ENCODE measurements at places on chromosomes 2 and 18.

DNA sequence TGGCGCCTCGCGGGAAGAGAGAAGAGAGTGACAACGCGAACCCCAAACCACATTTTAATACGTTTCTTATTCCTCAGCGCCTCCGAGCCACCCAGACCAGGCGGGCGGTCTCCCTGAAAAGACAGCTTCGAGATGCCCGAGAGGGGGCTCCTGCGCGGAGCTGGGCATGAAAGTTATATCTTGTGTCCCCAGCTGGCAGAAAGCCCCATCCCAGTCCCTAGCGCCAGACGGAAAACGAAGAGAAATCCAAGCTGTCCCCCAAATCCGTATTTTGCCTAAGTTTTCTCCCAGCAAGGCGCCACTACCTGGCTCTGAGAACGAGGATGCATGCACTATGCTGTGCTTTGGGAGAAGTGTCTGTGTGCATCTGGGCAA lies 797 bp downstream of the NXPH2 start:
- no peak for DNase-seq

GRCh38 chr18:3923750-3924149 lies 473.8 kb downstream of the TGIF1 start:
- no peak for DNase-seq

- no peak for DNase-seq
Measured at GRCh38 chr18:26656431-26656943, 108.1 kb upstream of the KCTD1 start.

DNA sequence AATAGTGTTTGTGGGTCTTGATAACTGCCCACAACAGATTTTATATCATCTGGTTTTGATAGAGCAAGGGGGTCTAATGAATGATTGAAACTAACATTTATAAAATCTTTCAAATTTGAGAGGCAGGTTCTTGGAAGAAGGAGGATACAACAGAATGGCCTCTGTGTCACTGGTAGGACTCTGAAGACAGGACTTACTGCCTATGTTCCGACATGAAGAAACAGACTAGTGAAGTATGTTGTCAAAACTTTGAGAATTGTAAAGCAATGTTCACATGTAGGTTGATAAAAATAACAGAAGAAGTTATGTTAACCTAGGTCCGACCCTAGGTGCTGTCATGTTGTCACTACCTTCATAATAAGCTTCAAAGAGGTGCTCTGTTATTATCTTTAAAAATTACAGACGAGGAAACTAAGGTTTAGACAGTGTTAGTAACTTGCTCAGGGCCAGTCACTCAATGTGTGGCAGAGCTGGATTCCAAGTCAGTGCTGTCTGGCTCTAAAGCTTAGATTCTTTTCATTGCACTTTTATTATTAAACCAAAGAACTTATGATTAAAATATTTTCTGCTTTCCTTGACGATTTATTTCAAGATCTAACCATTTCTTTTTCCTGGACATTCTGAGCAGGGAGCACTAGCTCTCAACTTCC lies 146.2 kb downstream of the RPIA start:
- DNase-seq: no peak

DNA sequence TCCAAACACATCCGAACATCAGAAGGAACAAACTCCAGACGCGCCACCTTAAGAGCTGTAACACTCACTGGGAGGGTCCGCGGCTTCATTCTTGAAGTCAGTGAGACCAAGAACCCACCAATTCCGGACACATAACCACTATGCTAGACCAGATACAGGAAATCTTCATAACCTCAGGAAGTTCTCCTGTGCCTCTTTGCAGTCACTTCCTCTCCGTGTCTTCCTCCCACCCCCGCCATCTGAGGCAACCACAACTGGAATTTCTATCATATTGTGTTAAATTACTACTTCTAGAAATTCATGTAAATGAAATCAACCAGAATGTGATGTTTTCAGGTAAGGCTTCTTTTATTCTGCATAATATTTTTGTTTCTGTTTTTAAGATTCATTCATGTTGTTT lies 631.0 kb upstream of the NXPH2 start:
- no peak for DNase-seq

GRCh38 chr2:174337337-174338146 lies 2.8 kb downstream of the SP9 start:
- DNase-seq: peak; percentile 44

DNA sequence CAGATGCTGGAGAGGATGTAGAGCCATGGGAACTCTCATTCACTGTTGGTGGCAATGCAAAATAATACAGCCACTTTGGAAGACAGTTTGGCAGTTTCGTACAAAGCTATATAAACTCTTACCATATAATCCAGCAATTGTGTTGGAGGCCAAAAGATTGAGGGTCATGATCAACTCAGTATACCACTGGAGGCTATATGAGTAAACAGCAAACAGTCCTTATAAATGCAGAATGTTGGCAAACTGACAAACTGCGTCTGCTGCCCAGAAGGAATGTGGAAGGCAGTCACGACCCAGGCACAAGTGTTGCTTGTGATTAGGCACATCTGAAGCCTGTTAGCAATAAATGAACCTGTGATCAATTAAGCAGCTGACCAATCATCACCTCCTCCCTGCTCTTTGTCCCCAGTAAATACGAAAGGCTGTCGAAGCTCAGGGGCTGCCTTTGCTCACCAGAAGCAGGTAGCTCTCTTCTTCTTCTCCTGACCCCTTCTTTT lies 98.1 kb upstream of the SPOPL start:
- DNase-seq: no peak

DNA sequence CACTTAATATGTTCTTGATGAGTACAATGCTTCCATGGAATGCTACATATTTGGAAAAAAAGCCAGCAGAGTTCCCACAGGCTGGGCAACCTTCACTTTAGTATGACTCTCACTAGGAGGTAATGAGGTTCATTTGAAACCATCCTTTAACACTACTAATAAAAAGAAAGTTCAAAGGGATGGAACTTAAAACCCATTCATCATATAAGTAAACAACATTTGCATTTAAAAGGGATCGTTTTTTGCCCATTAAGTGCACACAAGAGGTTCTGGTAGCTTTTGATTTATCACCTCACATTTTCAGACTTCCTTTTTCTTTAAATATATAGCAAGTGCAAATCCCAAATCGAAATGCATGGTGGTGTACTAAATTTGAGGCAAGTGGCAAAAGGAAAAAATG lies 270.8 kb upstream of the DCC start:
- DNase-seq: no peak

DNA sequence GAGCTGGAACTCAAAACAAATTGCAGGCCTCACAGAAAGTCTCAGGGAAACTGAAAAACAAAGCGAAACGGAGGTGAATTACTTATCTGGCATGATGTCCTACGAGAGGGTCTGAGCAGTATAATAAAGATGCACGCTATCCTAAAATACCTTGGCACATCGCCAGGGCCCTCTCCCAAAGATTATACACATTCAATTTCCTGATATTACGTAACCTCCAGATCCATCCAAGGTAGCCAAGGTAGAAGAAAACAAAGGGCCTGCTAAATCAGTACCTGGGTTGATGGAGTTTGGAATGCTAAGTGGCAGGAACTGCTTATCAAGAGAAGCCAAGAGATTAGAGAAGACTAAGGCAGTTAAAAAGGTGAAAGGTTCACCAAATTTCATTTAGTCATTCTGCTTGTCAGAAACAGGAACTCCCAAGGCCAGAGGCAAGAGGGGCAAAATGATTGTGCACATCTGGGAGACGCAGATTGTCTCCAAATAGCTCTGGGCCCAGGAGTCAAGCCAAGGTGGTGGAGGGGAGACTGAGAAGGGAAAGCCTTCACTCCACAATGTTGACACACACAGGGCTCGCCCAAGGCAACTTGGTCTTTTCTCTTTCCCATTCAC lies 236.8 kb upstream of the ATP5MC3 start:
- no peak for DNase-seq

DNA sequence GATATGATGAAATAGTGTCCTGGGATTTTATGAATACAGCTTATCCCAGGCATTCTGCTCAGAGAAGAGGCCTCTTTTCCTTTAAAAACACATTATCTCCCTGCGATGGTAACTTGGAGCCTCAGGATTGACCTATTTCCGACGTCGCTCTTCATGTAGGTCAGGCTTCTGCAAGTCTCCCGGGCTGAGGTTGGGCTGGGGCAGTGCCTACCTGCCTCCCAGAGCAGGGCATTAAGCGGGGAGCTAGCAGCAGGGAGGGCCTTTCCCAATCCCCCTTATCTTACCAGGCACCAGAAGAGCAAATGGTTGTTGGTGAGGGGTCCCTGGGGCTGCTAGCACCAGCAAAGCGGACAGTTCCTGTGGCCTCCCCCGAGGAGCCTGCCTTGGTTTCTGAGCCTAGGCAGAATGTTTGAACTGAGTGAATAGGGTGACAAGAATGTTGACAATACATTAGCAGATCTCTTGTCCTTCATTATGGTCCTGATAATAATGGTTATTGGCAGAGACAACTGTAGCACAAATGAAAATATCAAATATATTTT lies 60.2 kb downstream of the TRPM8 start:
- no peak for DNase-seq

- peak; percentile 50 for DNase-seq
Measured at GRCh38 chr2:12721566-12722446, 5.1 kb downstream of the TRIB2 start.

DNA sequence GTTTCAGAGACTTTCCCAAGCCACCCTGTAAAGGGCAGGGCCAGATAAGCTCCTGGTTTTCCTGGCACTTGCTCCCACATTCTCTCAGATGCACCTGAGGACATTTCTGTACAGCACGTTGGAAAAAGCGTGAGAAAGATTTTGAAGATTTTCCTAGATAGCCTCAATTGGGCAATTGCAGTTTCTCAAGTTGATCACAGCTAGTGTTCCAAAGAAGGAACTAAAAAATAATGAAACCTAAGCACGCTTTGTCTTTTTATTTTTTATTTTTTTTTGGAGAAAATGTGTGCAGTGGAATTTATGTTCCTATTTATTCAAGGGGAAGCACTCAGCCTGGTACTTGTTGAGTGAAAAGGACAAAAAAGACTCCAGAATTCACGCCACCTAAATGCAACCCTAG lies 429.1 kb downstream of the RNF144A start:
- DNase-seq: no peak

DNA sequence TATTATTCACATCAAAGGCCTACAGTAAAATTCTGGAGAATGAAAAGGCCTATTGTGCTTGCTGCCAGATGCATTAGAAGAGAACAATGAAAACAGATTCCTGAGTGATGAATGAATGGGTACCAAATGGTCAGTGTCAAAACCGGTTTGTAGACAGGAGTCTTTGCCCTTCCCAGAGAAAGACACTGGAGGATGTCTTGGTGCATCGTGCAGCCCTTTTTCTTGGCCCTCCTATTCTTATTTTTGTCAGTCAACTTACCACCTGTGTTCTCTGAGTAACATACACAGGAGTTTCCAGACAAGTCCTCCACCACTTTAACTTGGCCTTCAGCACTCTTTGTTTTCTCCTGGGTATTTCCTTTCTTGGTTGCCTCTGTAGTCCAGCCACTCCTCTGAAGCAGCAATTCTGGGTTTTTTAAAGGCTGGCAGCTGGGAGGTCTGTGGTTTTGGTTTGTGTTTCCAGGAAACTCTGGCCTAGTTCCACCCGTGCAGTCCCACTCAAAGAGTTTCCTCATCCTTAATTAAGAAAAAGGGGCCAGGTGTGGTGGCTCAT lies 29.4 kb downstream of the PSTPIP2 start:
- peak; percentile 17 for DNase-seq

All from activated CD4-positive, alpha-beta T cell treated with anti-CD3 and anti-CD28 coated beads for 48 hours (primary cell).